ENCODE measurements at places on chromosomes 7 and 10.

DNA sequence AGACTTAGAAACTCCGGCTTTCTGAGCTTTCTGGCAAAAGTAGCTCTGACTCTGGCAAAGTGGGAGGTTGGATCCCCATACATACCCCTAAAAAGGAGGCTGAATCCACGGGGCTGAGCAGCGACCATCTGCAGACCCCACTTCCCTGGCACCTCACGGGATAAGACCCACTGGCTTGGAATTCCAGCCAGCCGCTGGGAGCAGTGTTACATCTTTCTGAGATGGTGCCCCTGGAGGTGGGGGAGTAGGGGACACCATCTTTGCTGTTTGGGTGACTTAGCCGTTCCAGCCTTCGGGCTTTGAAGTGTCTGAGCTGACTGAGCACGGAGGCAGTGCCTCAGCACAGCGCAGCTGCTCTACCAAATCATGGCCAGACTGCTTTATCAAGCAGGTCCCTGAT is 45.0 kb upstream of the GRM3 start:
- no peak for DNase-seq

DNA sequence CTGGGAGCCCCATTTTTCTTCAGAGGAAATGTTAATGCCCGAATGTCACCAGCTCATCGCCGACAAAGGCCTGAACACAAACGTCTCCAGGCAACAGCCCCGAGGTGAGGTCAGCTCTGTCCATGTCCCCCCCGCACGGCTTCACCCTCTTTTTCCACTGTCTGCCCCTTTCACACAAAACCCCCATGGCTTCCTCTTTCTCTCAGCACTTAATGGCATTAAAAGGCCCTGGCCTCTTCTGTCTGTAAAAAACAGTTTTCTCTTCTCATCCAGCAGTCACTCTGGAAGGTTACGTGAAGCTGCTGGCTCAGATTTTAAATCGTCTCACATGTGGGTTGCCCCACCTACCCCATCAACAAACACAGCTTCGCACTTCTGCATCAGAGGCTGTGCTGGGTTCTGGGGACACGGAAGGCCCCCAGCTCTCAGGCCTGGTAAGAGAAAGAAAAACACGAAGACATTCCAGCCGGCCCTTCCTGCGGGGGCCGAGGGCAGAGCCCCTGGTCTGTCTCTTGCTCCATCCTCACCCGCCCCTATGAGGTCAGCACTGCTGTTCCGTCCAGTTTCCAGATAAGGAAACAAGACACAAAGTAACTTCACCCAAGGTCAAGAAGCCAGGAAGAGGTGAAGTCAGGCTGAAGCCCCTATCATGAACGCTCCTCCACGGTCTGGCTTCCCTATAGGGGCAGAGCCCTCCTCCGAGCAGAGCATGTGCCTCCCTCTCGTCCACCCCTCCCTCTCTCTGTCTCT is 91.1 kb upstream of the PDGFA start:
- peak; percentile 59 for DNase-seq

GRCh38 chr10:22954970-22955369 is 27.1 kb downstream of the ARMC3 start:
- DNase-seq = no peak

DNA sequence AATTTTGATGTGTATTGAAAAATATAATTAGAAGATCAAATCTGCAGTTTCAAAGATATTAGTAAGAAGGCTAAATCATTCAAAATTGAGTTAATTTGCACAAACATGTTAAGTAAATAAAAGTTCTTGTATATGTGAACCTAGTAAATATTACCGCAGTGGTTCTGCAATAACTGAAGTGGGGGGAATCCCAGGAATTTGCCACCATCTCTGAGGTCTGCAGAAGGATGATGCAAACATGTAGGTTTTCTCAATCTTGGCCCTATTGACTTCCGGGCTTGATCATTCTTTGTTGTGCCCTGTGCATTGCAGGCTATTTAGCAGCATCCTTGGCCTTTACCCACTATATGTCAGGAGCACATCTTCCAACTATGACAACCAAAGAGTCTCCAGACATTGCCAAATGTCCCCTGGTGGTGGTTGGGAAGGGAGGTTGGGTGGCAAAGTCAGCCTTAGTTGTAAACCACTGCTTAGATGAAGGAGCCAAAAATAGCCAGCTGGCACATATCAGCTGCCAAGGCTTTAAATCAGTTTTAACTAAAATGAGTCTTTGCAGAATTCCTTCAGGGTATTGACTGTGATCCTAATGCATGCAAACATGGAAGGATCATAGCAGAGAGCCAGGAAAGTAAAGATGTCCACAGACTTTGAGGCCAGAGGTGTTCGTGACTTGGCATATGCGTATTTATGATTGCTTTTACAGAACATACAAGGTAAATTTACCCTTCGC is 146.3 kb downstream of the TRIL start:
- DNase-seq = no peak

DNA sequence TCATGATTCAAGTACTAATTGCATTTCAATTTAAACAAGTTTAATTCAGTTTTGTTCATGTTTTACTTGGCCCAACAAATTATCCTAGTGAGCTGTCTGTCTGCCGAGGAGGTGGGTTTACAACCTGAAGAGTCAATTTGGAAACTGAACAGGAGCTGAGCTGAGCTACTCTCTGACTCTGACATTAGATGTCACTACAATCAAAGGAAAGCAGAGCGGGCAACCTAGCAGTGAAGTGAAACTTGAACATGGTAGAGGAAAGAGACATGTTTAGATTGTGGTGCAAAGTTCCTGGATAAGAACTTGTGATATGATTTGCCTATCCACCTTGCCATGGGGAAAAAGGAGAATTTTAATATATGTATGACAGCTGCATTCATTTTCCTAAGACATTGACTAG is 9.6 kb upstream of the AGR3 start:
- no peak for DNase-seq

DNA sequence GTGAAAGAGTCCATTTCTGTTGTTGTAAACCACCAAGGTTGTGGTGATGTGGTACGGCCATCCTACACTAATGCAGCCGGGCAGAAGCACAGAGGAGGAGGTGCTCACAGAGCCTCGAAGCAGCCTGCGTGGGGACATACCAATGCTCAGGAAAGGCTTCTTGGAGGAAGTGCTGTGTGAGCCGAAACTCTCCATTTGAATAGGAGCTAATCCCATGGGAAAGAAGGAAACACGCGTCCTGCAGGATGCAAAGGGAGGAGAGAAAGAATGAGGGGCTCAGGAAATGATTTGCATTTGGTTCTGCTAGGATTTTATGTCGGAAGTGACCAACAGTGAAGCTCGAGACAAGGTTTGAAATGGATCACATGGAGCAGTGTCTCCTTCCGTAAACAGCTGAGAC is 477.9 kb upstream of the ANKRD30A start:
- DNase-seq = no peak

DNA sequence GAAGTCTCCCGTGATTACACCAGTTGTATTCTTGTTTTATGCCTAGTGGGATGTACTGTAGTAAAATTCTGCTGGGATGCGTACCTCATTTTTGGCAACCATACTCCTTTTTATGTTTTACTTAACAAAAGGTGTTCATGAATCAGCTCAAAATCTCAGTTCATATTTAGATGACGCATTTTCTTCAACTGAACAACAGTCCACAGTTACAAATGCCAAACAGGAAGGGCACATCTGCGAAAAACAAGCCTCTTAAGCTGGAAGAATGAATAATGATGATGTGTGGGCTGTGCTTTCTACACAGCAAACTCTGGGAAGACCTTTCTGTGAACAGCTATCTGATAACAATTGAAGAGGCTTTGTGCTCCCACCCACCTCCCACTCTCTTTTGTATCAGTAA is 68.4 kb upstream of the NRBF2 start:
- DNase-seq = no peak

DNA sequence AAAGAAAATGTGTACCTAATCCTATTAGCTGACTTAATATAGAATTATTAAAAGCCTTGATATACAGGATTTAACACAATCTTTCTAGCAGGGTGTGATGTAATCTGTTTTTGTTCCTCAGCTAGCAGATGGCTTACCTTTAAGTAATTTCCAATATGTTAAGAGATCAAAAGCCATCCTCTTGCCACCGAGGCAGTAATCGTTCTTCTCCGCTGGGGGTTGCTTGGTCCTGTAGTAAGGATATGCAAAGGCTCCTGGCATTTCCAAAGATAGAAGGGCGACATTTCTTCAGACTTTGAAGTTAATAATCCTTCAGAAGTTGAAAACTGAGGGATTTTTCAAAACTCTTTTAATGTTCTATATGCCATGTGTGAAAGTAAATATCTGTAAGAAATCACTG is 156.4 kb downstream of the FZD1 start:
- DNase-seq = no peak

DNA sequence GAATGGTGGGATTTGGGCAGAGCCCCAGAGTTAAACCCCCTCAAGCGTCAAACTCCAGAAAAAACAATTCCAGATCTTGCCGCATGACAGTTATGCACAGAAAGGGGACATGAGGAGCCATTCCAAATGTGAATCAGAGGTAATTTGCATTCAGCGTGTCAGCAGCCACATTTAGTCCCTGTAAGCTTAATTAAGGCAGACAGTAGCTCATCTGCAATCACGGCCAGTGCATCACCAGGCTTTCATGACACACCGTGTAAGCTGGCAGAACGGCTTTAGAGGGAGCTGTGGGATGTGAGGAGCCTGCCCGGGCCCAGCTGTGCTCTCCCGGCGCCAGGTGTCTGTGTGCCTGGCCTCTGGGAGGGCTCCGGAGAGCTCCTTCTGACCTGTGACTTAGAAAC is 18.7 kb upstream of the PRKAG2 start:
- no peak for DNase-seq

DNA sequence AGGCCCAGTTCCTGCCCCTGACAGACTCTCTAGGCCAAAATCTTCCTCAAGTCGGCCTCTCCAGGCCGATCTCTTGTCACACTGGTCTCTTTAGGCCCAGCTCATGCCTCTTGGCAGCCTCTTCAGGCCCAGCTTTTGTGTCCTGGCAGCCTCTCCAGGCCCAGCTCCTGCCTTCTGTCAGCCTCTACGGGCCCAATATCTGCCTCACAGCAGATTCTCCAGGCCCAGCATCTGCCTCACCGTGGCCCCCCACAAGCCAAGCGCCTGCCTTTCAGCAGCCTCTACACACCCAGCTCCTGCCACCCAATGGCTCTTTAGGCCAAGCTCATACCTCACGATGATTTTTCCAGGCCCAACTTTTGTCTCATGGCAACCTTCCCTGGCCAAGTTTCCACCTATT is 33.0 kb upstream of the VKORC1L1 start:
- no peak for DNase-seq

GRCh38 chr10:91096274-91096673 is 124.2 kb upstream of the PCGF5 start:
- DNase-seq = no peak

- no peak for DNase-seq
Measured at GRCh38 chr7:87628780-87629569, 777 bp downstream of the RUNDC3B start.

- no peak for DNase-seq
Measured at GRCh38 chr10:124837687-124838086, 36.1 kb downstream of the ABRAXAS2 start.

DNA sequence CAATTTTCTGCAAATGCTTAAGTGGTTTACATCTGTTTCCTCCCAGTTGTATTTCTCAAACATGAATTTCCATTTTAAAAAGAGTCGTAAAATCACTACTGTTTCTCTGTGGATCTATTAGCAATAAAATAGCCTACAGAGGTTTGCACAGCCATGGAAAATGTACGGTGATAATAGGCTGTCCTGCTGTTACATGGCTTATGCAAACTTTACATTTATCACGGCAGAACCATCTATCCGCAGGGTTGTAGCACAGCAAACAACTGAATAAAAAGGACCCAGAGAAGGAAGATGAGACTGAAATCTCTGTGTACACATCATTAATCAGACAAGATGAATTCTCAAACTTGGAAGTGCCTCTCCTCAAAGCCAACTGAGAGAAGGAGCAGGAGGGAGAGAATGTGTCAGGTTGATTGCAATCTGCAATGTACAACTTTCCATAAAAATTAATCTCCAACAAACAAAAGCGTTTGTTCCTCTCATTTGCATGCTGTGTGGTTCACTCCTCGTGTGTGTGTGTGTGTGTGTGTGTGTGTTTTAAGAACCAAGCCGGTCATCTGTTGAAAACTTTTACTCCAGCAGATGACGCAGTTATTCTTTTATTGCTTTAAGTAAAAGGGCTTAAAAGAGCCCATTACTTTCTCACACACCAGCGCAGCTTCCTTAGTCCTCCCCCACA is 279.3 kb downstream of the SKAP2 start:
- DNase-seq = no peak

GRCh38 chr7:124033807-124034753 is 1.2 kb upstream of the TMEM229A start:
- no peak for DNase-seq

GRCh38 chr7:71659622-71660021 is 527.7 kb downstream of the GALNT17 start:
- DNase-seq = no peak

- no peak for DNase-seq
Measured at GRCh38 chr10:24299578-24300260, 90.8 kb downstream of the KIAA1217 start.

DNA sequence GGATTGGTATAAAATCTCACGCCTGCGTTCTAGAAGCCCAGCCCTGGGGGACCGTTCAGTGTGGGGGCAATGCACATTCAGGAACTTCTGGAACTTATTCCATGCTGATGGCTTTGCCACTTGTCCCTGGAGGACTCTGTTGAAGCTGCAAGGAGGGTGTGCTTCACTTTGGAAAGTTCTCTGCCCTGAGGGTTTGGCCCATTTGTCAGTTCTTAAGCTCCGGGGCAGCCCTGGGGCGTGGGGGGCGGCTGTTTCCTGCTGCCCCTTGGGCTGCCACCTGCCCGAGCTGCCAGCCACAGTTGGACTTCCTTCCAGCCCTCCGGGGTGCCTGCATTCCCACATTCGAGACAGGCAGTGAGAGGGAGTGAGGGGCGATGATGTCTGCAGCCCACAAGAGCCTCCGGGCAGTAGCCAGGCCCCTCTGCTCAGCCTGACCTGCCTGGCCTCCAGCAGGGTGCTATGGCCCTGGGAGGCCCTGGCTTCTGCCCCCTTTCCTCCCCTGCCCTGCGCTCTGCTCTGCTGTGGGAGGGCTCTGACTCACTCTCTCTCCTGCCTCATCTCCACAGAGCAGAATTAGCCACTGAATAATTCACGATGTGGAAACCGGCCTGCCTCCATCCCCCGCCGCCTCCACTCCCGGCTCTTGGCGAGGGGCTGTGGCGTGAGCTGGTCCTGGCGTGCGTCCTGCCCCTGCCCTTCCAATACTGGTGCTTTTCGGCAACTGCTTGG is 1.9 kb downstream of the TTYH3 start:
- DNase-seq = peak; percentile 56

DNA sequence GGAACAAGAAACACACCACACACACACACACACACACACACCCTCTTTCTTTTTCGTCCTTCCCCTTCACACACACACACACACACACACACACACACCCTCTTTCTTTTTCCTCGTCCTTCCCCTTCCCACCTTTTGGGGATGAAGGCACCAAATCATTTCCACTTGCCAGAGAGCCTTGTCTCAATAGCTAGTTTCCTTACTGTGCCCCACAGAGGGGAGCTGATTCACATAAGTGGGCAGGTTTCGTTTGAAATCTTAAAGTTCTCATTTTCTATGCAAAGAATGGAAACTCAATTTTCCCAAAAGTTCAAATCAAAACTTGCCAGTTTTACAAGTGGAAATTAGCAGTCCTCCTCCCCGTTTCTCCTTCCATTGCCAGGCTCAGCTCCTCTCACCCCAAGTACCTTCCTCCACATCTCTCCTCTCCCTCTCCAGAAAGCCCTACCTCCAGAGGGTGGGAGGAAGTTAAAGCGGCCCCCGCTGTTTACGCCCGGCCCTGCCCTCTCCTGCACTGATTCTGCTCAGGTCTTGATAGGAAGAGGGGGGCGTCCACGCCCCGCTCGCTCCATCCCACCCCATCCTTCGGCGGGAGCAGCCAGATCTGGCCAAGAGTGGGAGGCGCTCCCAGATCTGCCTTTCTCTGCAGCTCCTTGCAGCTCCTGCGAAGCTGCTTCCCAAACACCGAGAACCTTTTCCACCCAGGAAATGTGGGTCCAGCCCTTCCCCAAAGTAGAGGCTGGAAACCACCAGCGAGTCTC is 1.3 kb downstream of the CTTNBP2 start:
- no peak for DNase-seq

Measured in CD4-positive, alpha-beta T cell treated with Interleukin-15 for 1 hour (primary cell).